ENCODE measurements at places on chromosomes 5 and 9. TPM values are rescaled to one million over a fixed set of nuclear protein-coding genes. Genes with fewer than 3 reads are reported as not detected.

PCDHB8 gene
- polyA plus RNA-seq = 0.81 TPM

FOXI1 gene
- polyA plus RNA-seq = not detected

C9orf50 gene
- polyA plus RNA-seq = not detected

NKD2 gene
- 7.2 TPM for polyA plus RNA-seq

ANXA2R gene
- polyA plus RNA-seq = not detected

SLF1 gene
- 19.7 TPM for polyA plus RNA-seq

SSBP2 gene
- polyA plus RNA-seq = 128 TPM

CDX1 gene
- polyA plus RNA-seq = not detected

All from neural cell (in vitro differentiated cells).